ENCODE measurements at places on chromosomes 7 and 10.

- no peak for DNase-seq
Observed at GRCh38 chr7:102415685-102416225, 17.6 kb upstream of the ORAI2 start.

GRCh38 chr7:156493942-156494341, 146.6 kb upstream of the RNF32 start:
- DNase-seq: peak; percentile 22

DNA sequence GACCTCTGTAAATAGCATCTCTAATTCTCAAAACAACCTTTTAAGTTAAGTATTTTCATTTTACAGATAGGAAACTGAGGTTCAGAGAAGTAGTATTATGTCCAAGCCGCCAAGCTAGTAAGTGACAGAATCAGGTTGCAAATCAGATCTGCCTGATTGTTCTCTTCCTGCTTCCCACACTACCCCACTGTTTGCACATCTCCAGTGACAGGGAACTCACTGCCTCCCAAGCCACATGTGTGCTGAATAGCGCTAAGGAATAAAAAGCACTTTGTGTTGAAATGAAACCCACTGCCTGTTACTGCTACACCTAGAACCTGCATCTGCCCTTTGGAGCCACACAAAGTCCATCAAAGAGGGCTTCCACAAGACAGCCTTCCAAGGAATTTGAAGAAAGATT, 45.1 kb upstream of the WDR11 start:
- DNase-seq: no peak

- DNase-seq: peak; percentile 53
Observed at GRCh38 chr7:5452470-5452899, 28.9 kb upstream of the TNRC18 start.

GRCh38 chr7:138316421-138317043, 143.5 kb upstream of the TRIM24 start:
- no peak for DNase-seq

- no peak for DNase-seq
Observed at GRCh38 chr7:42186151-42186550, 50.9 kb downstream of the GLI3 start.

GRCh38 chr7:112161253-112162141, 44.7 kb downstream of the DOCK4 start:
- no peak for DNase-seq

GRCh38 chr7:134996097-134996550, 9.8 kb downstream of the AGBL3 start:
- DNase-seq: no peak

DNA sequence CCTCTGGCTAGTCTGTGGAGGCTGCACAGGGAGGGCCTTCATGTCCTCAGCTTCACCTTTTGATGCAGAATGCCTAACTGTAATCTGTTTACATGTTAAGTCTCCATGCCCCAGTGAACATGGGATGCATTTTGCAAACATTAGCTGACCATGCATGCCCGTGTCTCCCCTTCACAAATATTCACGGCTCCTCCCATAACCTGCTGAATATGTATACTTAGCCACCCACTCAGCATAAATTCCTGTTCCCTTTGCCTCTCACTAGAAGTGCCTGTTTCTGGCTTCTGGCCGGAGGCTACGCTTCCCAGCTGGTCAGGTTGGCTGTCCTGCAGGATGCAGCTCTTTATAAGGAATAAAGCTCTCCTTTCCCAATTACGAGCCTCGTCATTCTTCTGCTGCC, 552.7 kb downstream of the DNAJB6 start:
- DNase-seq: no peak

- DNase-seq: no peak
Observed at GRCh38 chr10:78964952-78965633, 103.7 kb upstream of the ZMIZ1 start.

- DNase-seq: no peak
Observed at GRCh38 chr10:52818019-52818418, 45.4 kb upstream of the MBL2 start.

DNA sequence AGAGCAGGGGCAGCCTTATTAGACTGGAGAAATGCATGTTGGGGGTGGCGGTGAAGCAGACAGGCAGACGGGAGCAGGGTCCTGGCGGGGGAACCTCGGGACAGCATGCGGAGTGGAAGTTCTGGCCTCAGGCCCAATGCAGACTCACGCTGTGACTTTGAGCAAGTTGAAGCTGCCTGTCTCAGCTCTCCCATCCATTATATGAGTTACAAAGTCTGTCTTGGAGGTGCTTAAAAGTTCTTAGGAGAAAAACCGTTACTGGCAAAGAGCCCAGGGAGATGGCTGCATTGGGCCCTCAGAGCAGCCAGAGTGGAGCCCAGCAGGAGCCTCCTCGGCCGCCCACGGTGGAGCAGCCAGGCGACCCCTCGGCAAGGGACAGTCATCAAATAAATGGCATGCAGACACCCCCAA, 509.5 kb downstream of the PLXNA4 start:
- peak; percentile 12 for DNase-seq

GRCh38 chr10:117617659-117618058, 75.1 kb downstream of the EMX2 start:
- DNase-seq: no peak

GRCh38 chr10:133231244-133231945, 1.4 kb downstream of the UTF1 start:
- no peak for DNase-seq

DNA sequence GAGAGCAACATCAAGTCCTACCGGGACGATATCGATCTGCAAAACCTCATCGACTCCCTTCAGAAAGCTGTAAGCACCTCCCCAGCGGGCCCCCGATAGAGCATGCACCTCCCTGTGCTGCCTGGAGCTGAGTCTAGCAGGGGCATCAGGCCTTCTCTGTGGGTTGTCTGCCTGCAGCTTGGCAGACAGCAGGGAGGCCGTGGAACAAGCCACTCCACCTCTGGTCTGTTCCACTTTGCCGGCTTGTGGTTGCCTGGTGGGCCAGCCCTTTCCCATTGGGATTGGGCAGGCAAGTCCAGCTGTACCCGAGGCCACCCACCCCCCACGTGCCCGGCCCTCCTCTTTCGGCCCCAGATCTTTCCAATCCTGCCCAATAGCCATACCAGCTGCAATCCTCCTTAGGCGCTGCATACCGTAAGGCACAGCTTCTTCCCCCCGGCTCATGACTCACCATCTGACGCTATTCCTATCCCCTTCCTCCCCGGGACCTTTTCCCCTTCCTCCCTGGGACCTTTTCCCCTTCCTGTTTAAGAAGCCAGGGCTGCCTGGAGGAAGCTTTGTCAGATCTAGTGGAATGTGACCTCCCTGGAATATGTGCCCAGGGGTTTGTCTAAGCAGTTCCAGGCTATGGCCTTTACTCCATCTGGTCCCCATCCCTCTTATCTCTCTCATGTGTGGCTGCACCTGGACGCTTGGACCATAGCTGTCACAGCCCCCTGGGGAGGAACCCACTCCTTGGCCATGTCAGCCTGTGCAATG, 28.1 kb upstream of the SH2D4B start:
- peak; percentile 49 for DNase-seq

DNA sequence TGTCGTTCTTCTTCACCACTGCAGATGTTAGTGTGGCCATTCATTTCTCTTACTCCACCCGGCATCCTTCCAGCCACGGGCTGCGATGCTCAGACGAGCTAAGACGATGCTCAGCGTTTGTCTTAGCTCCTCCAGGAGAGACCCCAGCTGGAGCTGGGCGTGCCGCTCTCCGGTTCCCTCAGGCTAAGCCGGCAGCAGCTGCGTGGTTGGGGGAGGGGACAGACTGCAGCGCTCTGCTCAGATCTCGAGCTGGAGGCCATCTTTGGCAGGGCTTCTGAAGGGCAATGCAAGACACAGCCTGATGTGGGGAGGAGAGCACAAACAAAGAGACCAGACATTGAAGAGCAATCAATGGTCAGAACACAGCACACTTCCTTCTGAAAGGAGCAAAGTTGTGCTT, 4.8 kb downstream of the INA start:
- no peak for DNase-seq

DNA sequence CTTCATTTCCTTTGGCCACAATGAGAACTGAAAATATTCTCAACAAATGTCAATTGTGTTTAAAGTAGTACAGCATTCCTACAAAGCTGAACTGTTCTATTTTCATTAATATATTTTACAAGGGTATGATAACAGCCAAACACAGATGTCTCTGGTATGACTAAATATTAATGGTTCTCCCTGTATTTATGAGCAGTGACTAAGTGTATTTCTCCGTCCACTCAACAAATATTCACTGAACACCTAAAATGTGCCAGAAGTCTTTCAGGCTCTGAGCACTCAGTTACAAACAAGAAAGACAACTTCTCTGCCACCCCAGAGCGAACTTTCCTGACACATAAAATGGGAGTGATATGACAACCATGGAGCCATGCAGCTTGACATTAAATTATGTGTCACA, 135.6 kb downstream of the VPS41 start:
- DNase-seq: no peak

GRCh38 chr10:29554660-29555059, 80.1 kb downstream of the SVIL start:
- peak; percentile 40 for DNase-seq

DNA sequence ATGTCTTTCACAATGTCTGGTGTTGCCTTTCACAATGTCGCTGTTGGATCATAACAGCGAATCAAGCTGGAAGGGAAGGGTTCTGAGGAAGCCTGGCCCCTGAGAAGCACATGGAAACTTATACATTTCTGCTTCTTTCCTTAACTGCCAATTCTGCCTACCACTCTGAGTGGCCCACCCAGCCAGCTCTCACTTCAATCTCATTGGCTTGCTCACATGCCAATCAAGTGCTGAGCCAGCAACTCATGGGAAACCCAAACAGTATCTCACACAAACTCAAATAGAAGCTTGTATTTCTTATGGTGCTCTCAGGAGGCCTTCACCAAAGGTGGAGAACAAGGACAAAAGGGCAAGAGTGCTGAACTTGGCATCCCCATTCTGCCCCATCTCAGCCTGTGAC, 117.4 kb upstream of the GPR26 start:
- DNase-seq: no peak

GRCh38 chr7:80816806-80817205, 102.0 kb downstream of the SEMA3C start:
- no peak for DNase-seq

DNA sequence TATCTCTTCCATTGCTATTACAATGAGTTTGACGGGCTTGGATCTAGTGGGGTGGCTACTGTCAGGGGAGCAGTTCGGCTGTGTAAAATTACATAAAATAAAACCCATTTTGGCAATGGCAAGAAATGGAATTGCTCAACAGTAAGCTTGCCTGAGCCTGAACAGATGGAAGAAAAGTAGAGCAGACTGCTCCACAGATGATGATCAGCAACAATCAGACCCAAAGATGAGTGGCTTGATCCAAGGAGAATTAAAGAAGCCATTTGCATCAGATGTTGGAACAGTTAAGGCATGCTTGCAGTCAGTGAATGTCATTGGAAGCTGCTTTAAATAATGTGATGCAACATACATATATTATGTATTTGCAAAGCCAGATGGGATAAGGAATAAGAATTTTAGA, 256.6 kb upstream of the SMIM30 start:
- peak; percentile 6 for DNase-seq

DNA sequence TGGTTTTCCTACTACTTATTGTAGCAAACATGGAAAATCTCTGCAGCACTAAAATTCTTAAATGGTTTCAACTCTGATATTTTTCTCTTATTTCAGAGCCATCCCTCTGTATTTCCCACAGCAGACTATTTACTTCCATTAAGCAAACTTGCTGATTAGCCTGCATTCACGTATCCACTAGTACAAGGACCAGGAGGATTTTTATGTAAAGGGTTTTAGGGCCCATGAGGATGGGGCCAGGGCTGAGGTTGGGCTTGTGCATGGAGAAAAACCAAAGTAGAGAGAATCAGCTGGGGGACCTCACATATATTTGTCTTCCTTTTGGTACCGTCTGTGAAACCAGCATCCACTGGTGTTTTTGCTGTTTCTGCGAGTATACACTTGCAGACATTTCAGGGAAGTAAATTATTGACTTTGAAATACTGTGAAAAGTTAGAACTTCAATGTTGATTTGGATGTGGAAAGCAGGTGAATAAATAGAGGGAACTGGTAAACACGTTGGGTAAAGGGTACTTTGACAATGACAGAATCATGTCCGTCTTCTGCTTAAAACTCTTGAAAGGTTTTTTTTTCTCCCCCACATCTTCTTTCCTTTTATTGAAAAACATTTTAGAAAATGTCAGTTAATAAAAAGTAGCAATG, 44.3 kb downstream of the ERLIN1 start:
- DNase-seq: no peak

GRCh38 chr10:123038782-123039631, 30.2 kb downstream of the ACADSB start:
- no peak for DNase-seq

GRCh38 chr10:105138358-105138757, 497.3 kb downstream of the SORCS3 start:
- no peak for DNase-seq

DNA sequence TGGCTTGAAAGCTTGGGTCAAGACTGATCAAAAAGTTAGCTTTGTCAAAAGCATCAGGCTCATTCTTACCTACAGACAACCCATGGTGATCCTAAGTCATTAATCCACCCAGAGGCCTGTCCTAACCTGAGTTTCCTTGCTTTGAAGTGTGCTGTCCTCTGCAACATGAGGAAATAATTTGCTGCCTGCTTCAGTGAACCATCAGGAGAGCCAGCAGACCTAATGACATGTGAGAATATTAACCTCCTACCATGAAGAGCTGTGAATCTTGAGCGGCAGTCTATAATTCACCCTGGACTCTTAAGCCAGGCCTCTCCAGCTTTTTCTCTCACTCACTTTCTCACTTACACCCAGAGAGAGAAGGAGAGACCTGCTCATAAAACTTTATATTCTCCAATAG, 590.0 kb downstream of the LRMDA start:
- DNase-seq: no peak

GRCh38 chr7:145902123-145902522, 214.5 kb upstream of the CNTNAP2 start:
- DNase-seq: no peak

GRCh38 chr10:56317603-56318002, 43.5 kb downstream of the ZWINT start:
- no peak for DNase-seq

GRCh38 chr10:62745581-62745980, 58.9 kb upstream of the ADO start:
- no peak for DNase-seq

GRCh38 chr7:587767-588166, 68.1 kb upstream of the PDGFA start:
- no peak for DNase-seq
